ENCODE measurements at places on chromosomes 12 and 14.

GRCh38 chr14:93619176-93619793 lies 169.0 kb downstream of the PRIMA1 start:
- peak; percentile 27 for DNase-seq

GRCh38 chr14:31880935-31881334 lies 196.2 kb upstream of the ARHGAP5 start:
- DNase-seq = no peak

DNA sequence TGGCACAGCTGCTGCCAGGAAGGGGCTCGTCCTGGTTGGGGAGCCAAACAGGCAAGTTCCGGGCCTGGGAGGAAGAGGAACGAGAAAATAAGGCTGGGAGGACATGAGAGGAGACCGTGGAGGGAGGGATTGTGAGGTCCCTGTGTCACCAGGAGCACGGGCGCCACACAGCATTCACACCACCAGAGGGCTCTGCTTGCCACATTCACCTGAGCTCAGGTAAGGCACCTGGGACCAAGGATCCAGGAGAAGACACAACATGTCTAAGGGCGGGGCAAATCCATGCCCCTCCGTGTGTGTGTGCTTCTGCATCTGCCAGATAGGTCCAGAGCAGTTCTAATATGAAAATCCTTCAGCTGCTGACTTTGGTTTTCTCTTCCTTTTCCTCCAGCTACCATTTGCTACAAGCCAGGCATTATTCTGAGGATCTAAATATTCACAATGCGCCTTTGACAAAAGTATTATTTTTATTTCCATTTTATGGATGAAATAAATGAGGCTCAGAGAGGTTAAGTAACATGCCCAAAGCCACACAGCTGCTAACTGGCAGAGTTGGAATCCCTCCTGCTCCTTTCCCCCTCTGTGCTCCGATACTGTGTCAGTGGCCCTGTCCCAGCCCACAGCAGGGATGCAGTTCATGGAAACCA lies 14.6 kb downstream of the RAPGEF3 start:
- no peak for DNase-seq

DNA sequence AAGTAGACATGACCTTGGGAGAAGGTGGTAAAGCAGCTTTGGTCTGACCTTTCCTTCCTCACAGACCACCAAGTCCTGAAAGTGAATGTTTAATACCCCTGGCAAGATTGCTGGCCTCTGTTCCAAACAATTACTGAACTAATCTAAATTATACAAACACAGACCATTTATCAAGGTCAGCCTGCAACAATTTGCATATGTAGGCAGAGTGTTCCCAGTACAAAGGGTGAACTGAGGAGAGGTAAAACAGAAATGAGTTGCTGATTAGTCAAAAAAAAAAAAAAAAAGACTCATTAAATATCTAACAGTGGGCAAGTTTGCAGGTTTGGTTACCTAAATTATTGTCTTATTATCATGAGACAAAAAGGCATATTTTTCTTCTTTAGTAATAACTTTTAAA lies 506.5 kb downstream of the TMEM117 start:
- no peak for DNase-seq

DNA sequence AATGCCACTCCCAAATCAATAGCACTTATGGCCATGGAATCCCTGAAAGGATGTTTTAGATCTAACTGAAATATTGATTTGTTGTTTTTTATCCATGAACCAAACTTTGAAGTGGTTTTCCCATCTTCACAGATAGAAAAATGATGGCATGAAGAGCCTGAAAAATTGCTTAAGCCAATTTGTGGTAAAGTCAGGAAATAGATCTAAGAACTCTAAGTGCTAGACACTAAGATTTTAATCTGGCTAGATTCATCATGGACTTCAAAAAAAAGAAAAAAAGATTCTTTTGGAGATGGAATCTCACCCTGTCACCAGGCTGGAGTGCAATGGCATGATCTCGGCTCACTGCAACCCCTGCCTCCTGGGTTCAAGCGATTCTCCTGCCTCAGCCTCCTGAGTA lies 45.0 kb upstream of the STRN3 start:
- DNase-seq = no peak

DNA sequence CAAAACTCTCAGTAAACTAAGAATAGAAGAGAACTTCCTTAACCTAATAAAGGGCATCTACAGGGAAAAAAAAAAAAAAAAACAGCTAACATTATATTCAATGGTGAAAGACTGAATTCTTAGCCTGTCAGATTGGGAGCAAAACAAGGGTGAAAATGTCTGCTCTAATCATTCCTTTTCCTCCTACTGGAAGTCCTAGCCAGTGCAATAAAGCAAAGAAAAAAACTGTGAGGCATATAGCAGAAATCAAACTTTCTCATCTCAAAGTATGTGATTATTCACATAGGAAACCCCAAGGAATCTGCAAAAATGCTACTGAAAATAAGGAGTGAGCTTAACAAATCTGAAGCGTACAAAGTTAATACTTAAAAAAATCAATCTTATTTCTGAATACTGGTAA lies 170.7 kb downstream of the NUAK1 start:
- no peak for DNase-seq

GRCh38 chr12:89568484-89568883 lies 42.6 kb upstream of the POC1B start:
- DNase-seq = no peak

DNA sequence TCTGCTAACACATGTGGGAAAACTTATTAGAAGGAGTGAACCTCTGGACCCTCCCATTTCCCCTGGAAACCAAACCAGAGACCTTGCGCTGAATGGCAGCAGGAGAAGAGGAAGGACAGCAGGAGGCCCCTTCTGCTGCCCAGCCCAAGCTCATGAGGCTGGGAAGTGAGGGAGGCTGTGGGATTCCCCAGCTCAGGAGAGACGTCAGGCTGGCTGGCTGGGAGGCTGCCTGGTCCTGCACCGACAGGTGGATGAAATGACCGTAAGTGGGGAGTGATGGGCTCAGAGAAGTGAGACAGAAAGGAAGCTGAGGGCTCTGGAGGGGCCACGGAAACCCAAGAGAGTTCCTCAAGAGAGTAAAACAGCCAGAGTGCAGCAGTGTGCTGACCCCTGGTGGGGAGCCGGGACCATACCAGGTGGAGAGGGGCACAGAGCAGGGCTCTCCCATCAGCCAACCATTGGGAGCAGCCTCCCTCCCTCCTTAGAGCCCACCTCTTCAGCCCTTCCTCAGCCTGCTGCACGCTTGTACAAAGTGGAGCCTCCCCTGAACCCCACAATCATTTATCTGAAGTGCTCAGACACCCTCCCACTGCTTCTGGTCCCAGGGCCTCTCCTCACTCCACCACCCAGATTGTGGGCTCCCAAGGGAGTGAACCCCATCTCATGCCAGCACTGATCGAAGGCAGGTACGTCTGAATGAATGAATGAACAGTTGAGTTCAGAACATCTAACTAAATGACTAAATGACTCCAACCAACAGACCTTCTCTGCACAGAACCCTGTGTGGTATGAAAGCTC lies 14.0 kb downstream of the TAMALIN start:
- DNase-seq = no peak

DNA sequence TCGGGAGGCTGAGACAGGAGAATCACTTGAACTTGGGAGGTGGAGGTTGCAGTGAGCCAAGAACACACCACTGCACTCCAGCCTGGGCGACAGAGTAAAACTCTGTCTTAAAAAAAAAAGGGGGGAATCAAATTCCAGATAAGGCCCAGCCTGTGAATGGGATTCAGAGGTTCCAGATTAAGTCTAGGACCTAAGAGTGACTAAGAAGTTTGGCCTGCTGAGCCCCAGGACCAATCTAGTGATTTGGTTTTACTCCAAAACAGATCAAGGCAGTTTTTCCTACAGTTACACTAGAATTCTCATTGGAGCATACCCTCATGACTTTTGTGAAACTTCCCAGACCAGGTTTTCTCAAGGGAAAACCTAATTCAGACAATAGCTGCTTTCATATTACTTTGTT lies 22.8 kb downstream of the EXOC5 start:
- DNase-seq = no peak

DNA sequence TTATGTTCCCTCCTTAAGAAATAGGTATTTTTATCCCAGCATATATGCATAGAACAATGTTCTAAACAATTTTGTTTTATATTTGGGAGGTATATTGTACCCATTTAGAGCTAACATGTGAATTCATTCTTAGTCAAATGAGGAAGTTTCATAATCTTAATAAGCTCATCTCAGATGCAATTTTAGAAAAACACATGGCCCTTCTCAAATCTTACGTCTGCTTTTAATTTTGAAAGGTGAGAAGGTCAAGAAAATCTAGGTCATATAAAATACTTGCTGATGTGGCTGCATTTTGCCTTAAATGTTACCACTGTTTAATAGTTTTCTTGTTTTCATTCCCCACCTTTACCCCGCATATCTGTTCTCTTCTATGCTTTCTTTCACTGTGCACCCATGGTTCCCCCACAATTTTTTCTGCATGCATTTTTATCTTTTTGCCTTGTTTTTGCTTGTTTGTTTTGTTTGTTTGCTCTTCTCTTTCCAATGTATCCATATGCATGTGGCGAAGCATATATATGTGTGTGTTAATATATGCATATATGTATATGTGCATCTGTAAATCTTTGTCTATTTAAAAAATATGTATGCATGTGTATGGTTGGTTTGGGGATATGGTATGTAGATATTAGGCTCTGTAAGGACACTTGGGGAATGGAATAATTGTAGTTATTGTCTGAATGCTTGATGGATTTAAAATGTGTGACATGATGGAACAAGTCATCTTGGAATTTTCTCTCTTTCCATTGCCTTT lies 317.1 kb downstream of the BCAT1 start:
- no peak for DNase-seq

- no peak for DNase-seq
These were observed 4.3 kb downstream of the DLST start for GRCh38 chr14:74886001-74886400.

DNA sequence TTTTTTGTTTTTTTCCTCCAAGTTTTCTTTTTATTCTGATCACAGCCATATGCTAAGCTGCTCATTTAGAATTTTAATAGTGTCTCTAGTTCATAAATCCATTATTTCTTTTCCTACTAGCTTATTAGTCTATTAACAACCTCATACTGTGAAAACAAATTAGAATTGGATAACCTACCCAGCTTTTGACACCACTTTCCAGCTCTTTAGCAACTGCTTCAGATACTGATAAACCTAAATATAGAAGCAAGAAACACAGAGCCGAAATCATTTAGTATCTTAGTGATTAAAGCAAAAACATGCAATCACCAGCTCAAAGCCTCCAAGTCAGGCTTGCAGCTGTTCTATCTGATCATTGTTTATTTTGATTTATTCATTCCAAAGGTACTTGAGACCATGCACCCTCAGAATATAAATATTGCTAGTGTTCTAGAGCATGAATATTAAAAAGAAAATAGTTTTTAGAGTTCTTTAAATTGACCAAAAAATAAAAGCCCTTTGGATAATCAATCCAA lies 121.5 kb downstream of the STXBP6 start:
- no peak for DNase-seq

DNA sequence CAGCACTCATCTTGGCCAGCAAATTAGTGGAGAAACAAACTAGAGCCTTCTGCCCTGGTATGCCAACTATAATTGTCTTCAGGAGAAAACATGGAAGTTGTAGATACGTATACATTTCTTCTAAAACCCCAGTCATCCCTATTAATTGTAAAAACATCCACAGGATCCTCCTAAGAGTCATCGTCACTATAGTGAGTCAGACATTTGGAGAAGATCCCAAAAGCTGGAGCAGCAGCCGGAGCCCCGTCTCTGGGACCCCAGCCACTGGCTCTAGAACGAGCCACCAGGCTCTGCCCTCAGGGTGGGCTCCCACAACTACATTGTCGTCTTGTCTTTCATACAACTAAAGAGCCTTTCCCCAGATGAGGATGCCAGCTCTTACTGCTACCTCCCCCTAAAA lies 15.5 kb downstream of the PRKAB1 start:
- DNase-seq = no peak

DNA sequence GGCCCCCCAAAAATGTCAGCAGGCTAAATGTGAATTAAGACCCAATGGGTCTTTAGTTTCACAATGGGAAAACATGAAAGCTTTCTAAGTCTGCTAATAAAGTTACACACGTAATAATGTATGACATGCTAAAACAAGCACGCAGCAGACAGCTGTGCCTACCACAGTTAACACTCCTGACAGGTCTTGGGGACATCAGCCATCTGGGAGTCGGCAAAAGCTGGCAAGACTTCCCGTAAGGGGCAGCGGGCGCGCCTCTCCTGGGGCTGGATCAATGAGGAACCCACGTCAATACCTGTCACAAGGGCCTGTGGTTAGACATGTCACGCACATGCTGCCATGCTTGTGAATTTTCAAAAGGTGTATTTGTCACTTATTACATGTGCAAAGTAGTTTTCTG lies 45.0 kb downstream of the ACTN1 start:
- no peak for DNase-seq

GRCh38 chr12:84329938-84330337 lies 582.7 kb downstream of the SLC6A15 start:
- peak; percentile 41 for DNase-seq

DNA sequence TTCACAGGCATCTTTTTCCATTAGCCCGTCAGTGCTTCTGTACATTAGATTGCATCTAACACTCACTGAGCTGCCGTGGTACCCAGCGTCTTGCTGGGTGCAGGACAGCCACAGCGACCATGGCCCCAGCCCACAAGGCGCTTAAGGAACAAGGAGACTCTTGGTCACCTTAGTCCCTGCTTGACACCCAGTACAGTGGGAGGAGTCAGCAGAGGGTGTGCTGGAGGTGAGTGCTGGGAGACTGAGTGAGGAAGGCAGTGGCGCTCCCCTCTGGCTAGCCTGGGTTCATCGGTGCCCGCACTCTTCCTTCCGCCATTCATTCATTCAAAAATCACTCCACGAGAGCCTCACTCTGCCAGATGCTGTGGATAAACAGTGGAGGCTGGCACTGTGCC lies 21.8 kb downstream of the FBLN5 start:
- DNase-seq = no peak

Data from NCI-H446 (cell line).